ENCODE measurements at places on chromosomes 2 and 18. TPM values are rescaled to one million over a fixed set of nuclear protein-coding genes. Genes with fewer than 3 reads are reported as not detected.

DNA sequence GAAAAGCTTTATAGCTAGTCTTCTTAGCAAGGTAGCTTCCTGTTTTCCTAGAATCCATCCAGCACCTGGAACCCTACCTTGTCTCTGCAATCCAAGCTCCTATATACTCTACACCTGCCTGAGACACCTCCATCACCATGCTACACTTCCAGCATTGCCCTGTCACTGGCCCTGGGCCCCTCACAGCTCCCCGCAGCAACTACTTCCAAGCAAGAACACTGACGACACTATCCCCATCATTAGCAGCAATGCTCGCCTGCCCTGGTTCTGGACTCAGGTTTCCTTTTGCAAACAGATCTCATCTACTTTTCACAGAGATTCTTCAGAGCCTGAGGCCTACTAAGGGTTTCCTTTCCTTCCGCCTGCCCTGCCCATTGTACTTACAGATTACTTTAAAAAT is 121.1 kb downstream of the DTNB start:
- no peak for DNase-seq

GRCh38 chr2:19648583-19648982 is 253.2 kb downstream of the TTC32 start:
- no peak for DNase-seq

DNA sequence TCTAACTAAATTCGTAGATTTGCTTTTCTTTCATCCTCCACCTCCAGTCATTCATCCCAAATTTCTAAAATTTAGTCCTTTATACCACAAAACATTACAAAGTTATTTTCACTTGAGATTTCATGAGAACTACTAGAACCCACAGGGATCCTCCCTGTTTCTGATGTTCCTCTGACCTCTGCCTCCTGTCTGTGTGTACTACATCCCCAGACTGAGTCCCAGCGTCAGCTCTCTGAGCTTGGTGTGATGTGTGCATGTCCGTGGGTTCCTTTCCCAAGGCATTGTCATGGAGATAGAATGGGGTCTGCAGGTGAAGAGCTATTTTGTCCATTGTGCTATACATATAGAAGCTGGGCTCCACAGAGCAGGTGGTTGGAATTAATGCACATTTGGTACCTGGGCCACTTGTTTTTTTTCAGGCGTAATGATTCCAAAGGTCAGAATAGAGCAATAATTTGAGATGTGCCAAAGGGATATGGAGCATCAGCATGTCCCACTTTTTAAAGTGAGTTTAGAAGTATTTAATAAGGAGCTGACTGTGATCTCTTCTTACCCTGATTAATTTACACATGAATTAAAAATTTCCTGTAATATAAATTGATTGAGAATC is 151.2 kb upstream of the BOD1L2 start:
- DNase-seq: peak; percentile 19

- no peak for DNase-seq
These were observed 16.0 kb upstream of the CNDP2 start for GRCh38 chr18:74480149-74480651.

The STARD6 gene
- not detected for total RNA-seq

The ATP6V1C2 gene
- not detected for total RNA-seq

GRCh38 chr18:2171840-2172625 is 399.3 kb downstream of the METTL4 start:
- DNase-seq: no peak

GRCh38 chr18:10304853-10305252 is 149.6 kb upstream of the APCDD1 start:
- no peak for DNase-seq

DNA sequence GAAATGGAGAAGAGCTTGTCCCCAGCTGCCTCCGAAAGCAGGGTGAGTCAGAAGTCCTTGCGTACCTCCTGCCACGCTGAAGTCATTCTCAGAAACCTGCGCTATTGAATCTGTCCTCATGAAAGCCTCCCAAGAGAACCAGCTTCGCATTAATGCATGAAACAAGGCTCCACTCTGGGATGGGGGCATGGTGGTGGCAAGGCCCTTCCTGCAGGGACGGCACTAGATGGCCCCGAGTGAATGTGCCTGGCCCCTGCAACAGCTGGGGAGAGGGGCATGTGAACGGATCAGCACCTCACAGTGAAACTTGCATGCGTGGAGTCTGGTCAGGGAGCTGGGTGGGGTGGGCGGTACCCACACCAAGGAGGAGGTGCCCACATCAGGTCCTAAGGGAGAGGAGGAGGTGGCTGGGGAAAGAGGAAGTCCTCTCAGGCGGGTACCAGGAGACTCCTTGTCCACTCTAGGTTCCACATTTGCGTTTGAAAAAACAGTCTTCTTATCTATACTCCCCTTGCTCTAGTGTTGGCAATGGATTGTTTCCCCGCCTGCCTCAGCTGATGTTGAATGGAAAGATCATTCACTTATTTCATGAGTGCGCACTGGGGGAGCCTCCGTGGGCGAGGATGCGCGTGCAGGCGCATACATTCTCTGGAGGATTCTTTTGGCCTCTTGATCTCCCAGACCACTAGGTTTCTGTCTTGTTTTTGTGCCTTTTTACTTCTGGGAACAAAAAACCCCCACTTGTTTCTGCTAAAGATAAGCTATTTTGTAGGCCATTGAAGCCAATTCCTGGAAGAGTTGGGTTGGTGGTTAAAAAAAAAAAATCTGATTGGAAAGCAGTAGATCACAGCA is 104.7 kb downstream of the KLHL29 start:
- DNase-seq: no peak

DNA sequence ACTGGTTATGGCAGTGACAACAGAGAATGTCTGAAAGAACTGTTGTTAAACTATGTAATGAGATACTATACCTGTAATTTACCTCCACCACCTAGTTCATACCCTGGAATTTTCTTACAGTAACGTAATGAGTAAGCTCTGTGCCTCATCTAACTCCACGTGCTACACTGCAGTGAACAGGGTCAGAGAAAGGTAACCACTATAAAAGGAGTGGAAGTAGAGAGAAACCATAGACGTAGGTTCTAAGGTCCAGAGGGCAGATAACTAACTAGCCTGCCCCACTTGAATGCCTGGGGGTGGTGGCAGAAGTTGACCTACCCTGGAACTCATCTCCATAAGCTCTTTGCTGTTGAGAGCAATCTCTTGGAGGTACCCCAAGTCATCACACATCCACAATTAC is 32.0 kb upstream of the B4GALT6 start:
- no peak for DNase-seq

DNA sequence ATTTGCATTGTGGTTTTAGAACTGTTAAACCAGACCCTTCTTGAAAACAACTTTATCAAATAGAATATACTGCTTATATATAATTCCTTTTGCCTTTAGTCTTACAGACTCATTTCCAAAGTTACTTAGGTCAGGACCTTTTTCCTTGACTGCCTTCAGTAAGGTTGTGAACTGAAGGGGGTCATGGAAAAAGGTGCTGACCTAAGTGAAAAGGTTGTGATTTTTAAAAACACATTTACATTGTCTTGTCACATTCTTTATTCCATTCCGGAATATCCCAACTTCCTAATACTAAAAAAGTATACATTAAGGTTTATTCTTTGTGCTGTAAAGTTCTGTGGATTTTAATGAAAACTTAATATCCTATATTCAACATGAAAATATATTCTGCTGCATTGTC is 581.4 kb downstream of the SOCS6 start:
- DNase-seq: no peak

- no peak for DNase-seq
These were observed 69.5 kb upstream of the TGIF1 start for GRCh38 chr18:3380384-3380961.

The TUBA3E gene
- not detected for total RNA-seq

DNA sequence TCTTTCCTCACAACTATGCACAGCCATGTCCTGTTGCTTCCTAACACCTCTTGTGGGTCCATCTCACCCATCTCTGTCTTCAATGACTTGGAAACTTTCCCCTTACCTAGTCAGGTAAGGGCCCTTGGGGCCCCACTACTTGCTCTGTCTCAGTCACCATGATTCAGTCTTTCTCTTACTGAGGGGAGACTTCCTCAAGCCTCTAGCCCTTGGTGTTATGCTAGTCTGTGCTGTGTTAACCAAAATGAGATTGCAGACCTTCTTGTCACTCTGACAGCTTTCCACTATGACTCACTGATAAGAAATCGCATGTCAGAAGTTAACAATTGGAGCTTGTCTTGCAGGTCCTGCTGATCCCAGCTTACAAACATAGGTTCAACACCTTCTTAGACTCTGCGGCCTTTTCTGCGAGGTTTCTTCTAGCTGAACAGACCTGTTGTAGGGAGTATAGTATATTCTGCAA is 65.3 kb downstream of the WDR75 start:
- DNase-seq: no peak

The CD8B2 gene
- not detected for total RNA-seq

The RNU2-63P gene
- total RNA-seq: 8.2 TPM

- DNase-seq: no peak
These were observed 1.6 kb downstream of the COPS9 start for GRCh38 chr2:240134466-240134865.

GRCh38 chr2:144362401-144362800 is 157.5 kb downstream of the ZEB2 start:
- DNase-seq: no peak

GRCh38 chr2:206354129-206354528 is 79.7 kb downstream of the ZDBF2 start:
- DNase-seq: no peak

The ALPG gene
- total RNA-seq: 2.4 TPM
